ENCODE measurements at places on chromosomes 3 and 15.
A peak's percentile ranks its signal among the peaks of the same experiment; 100 is the strongest.

GRCh38 chr3:76900596-76900995 lies 139.3 kb upstream of the ROBO2 start:
- peak; percentile 12 for DNase-seq

DNA sequence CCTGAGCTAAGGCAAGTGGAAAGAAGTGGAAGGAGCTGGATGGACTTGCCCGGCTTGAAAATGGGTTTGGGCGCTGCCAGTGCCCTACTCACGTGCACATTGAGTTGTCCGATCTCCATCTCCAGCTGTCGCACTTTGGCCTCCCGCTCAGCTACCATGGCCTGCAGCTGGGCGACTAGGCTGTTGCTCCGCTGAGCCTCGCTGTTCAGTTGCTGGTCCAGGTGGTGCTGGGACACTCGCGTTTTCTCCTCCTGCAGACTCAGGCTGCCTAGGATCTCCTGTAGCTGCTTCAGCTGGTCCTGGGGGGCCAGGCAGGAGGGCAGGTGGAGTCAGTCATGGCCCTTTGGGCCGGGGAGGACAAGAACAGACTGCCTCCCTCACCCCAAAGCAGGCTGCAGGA lies 33.0 kb upstream of the HHATL start:
- no peak for DNase-seq

DNA sequence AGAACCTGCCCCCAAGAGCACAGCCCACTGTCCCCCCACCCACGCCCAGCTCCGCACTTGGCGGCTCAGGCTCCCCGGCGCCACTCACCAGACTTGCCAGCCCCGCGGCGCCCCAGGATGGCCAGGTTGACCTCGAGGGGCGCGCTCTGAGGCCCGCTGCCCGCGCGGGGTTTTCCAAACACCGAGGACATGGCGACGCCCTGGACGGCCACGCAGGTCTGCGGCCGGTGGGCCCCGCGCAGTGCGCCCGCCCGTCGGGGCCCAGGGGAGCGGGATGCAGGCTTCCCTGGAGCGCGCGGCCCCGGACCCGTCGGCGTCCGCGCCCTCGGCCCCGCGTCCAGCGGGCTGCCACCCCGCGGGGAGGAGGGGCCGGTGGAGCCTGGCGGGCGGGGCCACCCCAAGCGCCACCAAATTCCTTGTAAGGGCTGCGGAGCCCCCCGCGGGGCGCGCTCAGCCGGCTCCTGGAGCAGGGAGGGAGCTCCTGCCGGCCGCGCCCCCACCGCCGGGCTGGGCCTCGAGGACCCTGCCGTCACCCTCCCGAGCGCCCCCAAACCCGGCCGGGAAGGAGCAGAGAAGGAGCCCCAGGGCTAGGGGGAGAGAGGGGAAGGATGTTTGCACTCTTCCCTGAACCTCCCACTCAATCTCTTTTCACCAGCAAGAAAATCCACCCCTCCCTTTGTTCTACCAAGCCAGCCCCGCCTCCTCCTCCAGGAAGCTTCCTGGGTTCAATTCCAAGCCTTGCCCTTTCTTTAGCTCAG lies at the start of gene RASL12:
TSS of gene RASL12 (minus strand) at position 347 of the 758 bp plus-strand sequence. CDS start at position 191, 156 bp downstream.
- DNase-seq, result no peak

- peak; percentile 34 for DNase-seq
Measured at GRCh38 chr3:56314842-56315241, 153.4 kb downstream of the ERC2 start.

GRCh38 chr3:119643528-119643927 lies 16.9 kb downstream of the POPDC2 start:
- peak; percentile 58 for DNase-seq

DNA sequence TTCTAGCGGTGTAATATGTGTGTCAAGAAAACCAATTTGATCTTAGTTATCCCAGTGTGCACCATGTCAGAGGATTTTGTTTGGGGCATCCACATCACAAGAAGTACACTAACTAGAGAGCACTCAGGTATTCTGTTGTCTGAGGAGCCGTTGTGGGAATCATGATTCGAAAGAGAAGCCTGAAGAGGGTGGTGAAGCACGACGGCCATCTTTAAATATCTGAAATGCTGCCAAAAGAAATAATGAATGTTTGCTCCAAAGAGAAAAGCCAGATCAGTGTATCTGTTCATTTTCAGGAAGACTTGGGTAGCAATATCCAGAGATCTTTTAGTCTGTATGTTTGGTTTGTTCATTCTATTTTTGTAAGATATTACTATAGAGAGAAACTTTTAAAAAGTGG lies 180.7 kb downstream of the KLHL25 start:
- DNase-seq, result no peak

- DNase-seq, result no peak
Measured at GRCh38 chr3:48514431-48515227, 10.7 kb upstream of the SHISA5 start.

DNA sequence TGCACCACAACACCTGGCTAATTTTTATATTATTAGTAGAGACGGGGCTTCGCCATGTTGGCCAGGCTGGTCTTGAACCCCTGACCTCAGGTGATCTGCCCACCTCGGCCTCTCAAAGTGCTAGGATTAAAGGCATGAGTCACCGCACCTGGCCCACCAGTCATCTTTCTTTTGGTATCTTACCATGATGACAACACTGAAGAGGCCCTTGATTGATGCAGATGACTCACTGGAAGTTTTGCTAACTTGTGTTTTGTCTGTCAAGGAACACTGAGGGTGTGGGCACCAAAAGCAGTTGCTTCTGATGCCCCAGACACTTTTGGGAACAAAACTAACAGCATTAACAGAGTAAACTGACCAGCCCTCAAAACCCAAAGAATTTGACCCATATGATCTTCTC lies 88.3 kb downstream of the MYO5A start:
- no peak for DNase-seq

- DNase-seq, result no peak
Measured at GRCh38 chr3:161409069-161409468, 37.8 kb upstream of the SPTSSB start.

DNA sequence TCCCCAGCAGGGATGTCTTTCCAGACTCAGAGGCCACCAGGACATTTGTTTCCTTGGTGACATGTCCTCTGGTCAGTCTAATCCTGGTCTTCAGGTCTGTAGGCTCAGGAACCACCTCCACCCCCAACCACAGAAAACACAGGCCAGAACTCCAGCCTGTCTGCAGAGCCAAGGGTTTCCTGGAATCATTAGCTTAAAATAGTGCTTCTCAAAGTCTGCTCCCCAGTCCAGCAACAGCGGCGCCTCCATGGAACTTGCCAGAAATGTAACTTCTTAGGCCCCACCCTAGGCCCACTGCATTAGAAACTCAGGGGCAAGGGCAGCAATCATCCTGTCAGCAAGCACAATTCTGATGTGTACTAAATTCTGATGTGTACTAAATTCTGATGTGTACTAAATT lies 20.0 kb downstream of the SLC28A1 start:
- DNase-seq, result no peak

- DNase-seq, result peak; percentile 47
Measured at GRCh38 chr15:55279746-55280351, 9.8 kb downstream of the RAB27A start.

- DNase-seq, result no peak
Measured at GRCh38 chr3:4996771-4997291, 17.6 kb downstream of the BHLHE40 start.

DNA sequence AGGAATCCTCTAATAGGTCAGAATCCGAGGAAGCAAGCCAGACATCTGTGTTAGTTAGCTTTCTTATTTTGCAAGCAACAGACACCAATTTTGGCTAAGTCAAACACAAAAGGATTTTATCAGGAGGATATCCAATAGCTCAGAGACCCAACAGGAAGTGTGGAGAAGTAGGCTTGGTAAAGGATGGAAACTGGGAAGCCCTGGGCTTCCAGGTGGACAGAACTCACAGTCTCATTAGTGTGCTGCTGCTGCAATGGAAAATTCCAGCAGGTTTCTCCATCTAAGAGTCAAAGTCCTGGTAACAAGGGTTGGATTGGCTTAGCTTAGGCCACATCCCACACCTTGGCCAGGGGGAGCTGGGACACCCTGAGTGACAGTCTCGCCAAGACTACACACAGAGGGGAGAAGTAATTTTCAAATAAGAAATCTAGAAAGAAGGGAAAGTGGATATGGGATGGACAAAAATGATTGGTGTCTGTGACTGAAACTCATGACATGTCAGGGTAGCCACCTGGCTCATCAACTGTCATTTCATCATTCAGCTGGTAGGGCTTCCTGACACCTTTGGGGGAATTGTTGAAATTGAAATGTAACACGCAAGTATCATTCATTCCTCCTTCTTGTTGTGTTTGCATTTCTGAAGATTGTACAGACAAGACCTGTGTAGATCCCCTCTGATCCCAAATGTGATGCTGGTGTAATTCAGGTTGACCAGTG lies 158.6 kb downstream of the THSD4 start:
- no peak for DNase-seq

DNA sequence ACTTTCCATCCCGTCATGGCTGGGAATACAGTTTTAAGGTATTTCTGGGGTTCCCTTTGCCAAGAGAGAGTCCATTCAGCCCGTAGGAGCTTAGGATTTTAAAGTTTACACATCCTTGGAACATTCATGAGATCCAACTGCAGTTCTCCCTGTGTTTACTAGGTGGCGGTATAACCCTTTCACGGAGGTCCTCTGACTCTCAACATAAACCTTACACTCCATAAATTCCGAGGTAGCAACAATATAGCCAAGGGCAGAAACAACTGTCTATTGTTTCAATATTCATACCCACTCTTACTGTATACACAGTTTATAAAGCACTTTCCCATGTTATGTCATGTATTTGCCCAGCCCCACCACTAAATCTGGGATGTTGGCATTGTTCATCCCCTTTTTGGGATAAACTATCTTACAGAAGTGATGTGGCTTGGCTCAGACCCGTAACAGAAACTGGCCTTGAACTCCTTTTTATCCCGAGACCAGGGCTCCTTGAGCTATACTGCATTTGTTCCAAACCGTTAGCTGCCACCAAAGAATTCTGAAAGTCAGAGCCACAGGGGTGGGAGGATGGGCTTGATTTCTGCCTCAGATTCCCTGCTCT lies 69.2 kb upstream of the COL6A5 start:
- peak; percentile 29 for DNase-seq

DNA sequence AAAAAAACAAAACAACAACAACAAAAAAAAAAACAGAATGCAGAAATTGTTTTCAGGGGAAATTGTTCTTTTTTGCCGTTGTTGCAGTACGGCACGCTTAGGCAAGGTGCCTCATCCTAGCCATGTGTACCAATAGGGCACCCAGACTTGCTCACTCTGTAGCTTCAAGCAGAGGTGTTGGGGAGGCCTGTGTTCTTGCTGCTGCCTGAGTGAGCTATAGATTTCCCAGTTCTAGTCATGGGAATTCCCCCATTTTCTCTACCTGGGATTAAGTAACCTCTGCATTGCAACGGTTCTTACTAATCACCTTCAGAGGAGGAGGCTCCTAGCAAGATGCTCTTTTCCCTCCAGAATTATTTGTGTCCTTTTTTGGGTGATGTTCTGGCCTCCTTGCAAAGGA lies 12.9 kb upstream of the PARL start:
- no peak for DNase-seq

GRCh38 chr15:74445816-74446763 lies 12.3 kb upstream of the SEMA7A start:
- DNase-seq, result no peak

GRCh38 chr3:89571298-89571697 lies 463.9 kb downstream of the EPHA3 start:
- no peak for DNase-seq

- no peak for DNase-seq
Measured at GRCh38 chr15:100728371-100729201, 126.2 kb downstream of the ASB7 start.

DNA sequence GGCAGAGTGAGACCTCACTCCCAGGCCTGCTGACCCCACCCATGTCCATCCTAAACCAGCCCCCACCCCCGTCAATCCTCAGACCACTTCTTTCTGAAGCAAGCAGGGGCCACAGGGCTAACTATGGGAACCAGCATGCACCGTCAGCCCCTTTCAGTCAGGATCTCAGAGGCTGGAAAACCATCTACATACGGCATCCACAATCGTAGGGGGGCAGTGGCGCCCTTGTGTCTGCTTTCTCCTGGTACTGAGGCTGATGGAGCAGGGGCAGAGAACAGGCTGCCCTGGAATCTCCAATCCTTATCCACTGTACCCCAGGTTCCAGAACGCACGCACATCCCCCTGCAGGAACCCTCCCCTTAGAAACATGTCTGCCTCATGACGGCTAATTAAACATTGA lies 56.6 kb downstream of the XXYLT1 start:
- DNase-seq, result no peak

DNA sequence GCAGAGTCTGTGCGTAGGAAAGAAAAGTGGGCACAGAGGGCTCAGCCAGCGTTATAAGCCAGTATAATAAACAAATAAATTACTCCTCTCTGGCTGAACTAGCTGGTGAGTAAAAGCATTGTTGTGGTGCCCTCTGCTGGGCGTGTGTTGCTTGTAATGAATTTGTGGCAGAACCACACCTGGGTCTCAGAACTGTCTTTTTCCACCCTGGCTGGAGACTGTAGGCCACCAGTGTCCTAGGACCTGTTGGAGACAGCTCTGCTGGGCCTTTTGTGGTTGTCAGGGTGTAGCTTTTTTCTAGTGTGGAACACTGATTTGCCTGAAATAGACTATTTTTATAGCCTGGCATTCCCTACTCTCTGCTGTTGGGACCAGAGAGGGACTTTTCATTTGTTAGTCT lies 130.5 kb upstream of the EIF1B start:
- DNase-seq, result peak; percentile 49

DNA sequence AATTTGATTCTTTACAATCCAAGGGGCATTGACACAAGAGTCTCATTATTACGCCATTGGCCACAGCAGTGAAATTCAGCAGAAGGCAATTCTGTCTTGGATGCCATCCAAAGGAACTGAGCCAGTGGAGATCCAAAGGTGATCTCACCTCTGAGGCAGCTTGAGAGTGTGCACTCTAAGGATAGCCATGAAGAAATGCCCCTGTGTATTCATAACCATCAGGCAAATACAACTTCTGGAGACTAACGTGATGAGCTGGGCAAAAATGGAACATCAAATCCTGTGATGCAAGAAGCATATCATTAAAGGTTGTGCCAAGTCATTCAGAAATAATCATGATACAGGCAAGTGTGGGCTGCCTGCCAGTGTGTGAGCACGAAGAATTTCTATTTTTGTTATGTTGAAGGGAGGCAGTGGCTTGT lies 41.4 kb downstream of the ROBO2 start:
- DNase-seq, result peak; percentile 47

- no peak for DNase-seq
Measured at GRCh38 chr3:54841471-54841870, 86.4 kb downstream of the LRTM1 start.

DNA sequence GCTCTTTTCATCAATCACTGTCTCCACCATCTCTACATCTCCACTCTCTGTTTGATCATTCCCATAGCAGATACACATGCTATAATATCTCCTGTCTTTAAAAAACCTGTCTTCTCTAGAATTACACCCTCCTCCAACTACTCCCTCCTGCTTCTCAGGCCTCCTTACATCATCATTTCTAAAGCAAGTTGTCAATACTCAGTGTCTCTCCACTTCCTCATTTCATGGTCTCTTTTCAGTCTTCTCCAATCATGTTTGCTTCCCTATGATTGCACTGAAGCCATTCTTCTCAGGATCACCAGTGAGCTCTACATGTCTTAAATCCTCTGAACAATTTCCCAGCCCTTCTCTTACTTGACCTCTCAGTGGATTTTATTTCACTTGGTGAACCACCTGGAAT lies 87.0 kb upstream of the ZNF280D start:
- DNase-seq, result no peak

- DNase-seq, result peak; percentile 66
Measured at GRCh38 chr3:45592830-45593707, 1.5 kb upstream of the LIMD1 start.
